ENCODE measurements at places on chromosomes 5 and 9.

DNA sequence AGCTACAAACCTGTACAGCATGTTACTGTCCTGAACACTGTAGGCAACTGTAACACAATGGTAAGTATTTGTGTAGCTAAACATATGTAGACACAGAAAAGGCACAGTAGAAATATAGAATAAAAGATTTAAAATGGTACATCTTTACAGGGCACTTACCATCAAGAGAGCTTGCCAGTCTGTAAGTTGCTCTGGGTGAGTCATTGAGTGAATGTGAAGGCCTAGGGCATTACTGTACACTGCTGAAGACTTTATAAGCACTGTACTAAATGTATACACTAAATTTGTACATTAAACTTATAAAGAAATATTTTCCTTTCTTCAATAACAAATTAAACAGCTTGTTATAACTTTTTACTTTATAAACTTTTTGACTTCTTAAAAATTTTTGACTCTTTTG, 20.5 kb downstream of the ADRB2 start:
- no peak for DNase-seq

DNA sequence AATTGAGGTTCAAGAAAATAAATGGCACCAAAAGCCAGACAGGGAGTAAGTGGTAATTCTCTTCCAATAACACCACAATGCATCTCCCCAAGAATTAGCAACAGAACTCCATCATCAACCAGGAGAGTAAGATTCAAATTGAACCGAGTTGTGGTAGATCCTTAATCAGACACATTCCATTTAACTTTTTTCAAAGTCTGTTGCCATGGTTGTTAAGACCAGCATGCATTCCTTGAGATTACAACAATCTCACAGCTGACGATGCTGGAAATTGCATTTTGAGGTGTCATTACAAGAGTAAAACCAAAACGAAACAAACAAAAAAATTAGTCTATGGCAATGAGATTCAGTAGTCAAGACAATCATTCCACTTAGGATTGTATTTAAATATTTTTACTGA, 78.9 kb upstream of the ZNF462 start:
- DNase-seq: no peak

DNA sequence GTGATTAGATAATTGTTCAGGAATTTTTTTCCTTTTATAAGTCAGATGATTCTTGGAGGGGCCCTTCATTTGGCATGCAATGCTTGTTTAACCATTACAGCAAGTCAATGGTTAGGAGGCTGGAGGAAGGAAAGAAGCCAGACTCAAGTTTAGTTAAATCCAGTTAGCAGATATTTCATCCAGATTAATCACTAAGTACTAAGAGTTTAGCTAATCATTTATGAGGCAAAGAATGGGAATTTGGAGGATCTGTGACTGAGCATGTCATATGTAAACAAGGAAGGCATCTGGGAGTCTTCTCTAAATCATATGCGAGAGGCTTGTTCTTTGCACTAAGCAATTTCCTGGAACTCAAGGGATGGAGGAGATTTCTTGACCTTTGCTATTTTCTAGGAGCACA, 145.3 kb upstream of the SGCD start:
- DNase-seq: no peak

DNA sequence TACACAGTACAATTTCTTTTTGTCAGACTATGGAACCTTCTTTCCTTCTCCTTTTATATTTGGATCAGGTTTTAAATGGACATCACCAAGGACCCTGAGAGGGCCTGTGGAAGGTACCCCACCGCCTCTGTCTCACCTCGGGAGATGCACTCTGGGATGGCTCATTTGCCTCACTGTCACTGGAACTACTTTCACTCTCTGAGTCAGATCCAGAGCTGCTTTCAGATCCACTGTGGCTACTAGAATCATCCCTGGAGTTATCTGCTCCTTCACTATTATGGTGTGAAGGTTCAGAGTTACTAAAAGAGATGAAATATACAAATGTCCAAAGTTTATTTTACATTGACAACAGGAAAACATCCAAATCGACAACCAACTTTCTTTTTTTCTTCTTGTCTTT, 24.6 kb downstream of the LEAP2 start:
- DNase-seq: no peak

GRCh38 chr9:35453786-35454185, 36.1 kb upstream of the RUSC2 start:
- DNase-seq: no peak

DNA sequence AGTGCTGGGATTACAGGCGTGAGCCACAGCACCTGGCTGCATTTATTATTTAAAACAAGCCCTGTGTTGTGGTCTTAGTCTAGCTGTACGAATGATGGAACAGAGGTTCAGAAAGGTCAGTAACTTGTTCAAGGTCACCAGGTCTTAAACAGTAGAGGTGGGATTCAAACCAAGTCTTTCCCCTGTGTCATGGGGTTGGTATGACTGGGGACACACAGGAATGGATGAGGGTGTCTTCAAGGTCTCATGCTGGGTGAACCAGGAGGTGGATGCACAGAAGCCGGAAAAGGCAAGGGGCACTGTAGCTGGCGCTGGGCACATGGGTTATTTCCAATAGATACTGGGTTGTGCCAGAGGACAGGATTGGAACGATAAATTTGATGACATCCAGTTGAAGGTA, 32.2 kb upstream of the TJP2 start:
- DNase-seq: no peak

- DNase-seq: no peak
These were observed 1.1 kb upstream of the ARHGEF28 start for GRCh38 chr5:73624888-73625287.
